Erythroblast (primary cell): ENCODE measurements at places on chromosomes 13 and 19.
A peak's percentile ranks its signal among the peaks of the same experiment; 100 is the strongest.

DNA sequence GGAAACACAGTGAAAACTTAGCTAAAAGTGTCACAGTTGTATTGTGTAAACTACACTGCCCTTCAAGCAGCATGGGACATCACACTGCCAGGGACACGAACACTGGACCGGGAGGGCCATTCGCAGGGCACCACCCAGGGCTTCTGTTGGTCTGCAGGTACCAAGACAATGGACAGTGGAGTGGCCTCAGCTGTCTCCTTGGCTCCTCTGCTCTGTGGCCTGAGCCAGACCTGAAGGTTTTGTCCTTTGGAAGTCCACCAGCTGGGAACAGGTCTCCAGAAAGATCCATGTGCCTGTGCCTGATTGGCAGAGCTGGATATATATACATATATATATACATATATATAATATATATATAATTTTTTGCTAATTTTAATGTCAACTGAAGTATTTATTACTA, 149.8 kb downstream of the ZNF536 start:
- DNase-seq = no peak

- no peak for DNase-seq
Measured at GRCh38 chr13:54845351-54845965, 1816.8 kb downstream of the OLFM4 start.

DNA sequence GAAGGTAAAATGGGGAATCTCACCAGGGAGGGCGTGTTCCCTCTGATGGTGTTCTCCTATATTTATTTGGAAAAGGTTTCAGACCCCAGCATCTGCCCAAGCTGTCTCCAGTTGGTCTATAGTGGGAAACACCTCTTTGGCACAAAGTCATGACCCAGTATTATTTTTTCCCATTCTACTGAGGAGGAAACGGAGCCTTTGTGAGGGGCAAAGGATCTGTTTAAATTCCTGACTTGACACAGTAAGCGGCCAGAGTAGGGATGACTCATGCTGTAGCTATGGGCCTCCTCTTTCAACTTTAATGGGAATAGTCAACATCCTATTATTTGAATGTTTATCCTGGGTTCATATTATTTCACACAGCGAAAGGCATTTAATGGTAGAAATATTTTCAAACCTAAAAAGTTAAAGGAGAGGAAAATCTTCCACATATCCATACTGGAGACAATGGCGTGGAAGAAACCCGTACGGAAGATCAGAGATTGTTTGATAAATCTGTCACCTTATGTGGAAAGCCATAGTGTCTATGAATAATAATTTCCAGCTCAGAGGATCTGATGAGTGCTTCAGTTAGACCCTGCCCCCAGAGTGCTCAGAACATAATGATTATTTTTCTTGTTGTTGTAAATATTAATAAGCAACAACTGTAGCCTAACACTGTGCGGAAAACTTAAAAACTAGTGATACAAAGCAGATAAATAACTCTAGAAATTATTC, 126.0 kb downstream of the FOXO1 start:
- no peak for DNase-seq

- DNase-seq = no peak
Measured at GRCh38 chr19:18967358-18968146, 26.5 kb upstream of the HOMER3 start.

- no peak for DNase-seq
Measured at GRCh38 chr13:91546900-91547299, 148.5 kb downstream of the GPC5 start.

GRCh38 chr19:5094768-5095567, 126.1 kb downstream of the KDM4B start:
- DNase-seq = no peak

DNA sequence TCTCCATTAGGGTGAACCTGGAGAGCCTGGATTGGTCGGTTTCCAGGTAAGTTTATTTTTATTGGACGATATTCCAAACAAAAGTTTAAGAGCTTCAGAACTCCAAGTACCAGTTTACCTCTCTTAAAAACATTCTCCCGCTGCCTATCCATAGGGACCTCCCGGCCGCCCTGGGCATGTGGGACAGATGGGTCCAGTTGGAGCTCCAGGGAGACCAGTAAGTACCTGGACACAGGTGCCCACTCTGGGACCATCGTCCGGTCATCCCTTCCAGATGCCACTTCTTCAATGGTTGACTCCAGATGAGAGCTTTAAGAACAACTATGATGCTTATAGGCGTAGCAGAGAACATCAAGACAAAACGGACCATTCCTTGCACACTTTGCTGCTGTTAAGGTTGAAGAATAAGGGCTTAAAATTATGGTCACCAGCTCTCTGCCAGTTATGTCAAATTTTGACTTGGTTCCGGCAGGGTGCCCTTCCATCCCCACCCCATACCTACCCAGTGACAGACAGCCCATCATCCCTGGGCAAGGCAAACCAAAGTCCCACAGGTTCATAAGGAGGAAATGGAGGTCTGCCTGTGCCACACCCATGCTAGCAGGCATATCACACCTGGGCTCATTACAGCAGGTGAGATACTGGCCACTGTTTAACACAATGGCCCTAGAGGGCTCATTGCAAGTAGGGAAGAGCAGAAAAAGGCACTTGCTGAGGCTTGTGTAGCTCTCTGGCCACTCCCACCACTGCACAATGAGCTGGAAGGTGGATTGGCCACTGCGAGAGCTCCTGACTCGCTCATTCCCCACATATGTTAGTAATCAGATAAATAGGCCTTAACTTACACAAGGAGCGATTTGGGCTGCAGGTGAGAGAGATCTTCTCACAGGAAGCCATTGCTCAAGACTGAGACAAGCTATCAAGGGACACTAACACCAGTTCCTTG, 123.6 kb downstream of the COL4A2 start:
- DNase-seq = no peak

GRCh38 chr19:17243830-17244617, 1.7 kb downstream of the NR2F6 start:
- peak; percentile 69 for DNase-seq

DNA sequence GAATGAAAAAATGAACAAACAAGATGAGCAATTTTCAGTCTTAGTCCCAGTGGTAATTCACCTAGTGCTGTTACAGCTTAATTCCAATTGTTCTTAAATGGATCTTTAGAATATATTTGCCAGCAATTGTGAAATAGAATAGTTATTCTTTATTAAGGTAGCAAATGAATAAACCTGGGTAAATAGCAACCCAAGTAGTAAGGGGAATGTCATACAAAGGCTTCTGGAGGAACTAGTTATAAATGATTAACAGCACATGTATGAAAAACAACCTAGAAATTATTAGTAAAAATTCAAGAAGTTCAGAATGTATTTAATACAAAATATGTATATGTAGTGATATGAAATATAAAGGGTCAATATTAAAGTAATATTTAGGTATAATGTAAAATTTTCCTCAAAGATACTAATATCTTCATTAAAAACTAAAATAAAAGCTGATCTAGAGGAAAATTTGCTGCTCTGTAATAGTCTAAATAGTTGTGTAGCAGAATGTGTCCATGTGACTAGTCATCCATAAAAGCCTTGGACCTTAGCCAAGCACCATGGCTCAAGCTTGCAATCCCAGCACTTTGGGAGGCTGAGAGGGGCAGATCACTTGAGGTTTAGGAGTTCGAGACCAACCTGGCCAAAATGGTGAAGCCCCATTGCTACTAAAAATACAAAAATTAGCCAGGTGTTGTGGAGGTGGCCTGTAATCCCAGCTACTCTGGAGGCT, 535.9 kb upstream of the ATXN8OS start:
- no peak for DNase-seq

DNA sequence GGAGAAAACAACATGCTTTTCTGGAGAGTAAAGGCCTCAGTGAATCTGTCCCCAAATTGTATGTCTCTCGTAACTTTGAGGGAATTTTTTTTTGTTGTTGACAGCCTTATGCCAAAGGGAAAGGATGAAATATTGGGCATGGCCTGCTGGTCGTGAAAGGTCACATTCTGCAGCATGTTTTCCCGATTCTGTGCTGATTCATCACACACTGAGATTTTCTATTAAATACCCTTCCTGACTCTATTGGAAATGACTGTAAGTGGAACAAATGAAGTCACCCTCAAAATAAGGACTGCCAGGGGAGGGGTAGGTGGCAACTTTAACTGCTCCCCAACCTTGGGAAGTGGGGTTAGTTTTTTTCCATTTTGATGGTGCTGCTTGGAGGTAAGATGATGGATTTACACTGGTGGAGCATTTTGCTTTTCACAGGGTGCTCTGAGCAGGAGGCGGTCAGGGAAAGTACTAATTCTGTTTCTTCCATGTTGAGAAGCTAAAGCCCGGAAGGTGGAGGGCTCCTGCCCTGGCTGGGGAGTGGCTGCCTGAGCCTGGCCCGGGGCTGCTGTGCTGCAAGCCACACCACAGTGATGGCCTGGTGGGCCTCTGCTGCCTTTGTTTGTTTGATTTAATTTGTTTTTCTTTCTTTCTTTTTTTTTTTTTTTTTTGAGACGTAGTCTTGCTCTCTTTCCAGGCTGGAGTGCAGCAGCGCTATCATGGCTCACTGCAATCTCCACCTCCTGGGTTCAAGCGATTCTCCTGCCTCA, 116.8 kb upstream of the SPATA13 start:
- no peak for DNase-seq

DNA sequence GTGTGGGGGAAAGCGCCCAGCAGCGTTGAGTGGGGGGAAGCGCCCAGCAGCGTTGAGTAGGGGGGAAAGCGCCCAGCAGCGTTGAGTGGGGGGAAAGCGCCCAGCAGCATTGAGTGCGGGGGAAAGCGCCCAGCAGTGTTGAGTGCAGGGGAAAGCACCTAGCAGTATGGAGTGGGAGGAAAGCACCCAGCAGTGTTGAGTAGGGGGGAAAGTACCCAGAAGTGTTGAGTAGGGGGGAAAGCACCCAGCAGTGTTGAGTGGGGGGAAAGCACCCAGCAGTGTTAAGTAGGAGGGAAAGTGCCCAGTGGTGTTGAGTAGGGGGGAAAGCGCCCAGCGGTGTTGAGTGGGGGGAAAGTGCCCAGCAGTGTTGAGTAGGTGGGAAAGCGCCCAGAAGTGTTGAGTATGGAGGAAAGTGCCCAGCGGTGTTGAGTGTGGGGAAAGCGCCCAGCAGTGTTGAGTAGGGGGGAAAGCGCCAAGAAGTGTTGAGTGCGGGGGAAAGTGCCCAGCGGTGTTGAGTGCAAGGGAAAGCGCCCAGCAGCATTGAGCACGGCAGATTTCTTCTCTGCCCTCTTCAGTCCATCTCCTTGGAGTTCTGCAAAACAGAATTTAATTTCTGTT, 138.4 kb downstream of the ATP11A start:
- peak; percentile 28 for DNase-seq

DNA sequence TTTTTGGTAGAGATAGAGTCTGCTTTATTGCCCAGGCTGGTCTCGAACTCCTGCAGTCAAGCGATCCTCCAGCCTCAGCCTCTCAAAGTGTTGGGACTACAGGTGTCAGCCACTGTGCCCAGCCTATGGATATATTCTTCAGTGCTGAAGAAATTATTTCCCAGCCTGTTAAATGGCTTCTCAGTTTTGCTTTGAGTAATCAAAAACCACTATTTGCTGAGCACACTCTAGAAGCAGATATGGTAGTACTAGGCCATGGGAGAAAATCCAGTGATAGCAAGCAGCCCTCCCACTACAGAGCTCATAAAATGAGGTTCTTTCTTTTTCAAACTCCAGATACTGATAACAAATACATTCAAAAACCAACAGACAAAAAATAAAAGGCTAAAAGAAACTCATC, 80.6 kb upstream of the CLDN10 start:
- DNase-seq = no peak

DNA sequence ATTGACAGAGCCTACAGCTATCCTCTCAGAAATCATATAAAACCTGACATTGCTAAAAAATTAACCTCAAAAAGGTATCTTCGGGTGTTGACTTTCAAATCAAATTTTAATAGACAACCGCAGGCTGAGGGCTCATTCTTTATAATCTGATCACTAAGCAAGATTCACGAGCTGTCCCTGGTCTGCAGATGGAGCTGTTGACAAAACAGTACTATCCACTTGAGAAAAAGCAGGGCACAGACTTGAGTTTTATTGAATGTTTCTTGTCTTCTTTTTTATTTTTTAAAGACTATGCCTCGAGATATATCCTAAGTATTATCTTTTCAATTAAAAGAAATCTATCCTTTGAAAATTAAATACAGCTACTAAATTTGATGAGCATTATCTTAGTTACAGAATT, 540.5 kb downstream of the PCDH9 start:
- DNase-seq = no peak

- no peak for DNase-seq
Measured at GRCh38 chr19:55672418-55672817, 2.6 kb upstream of the EPN1 start.

- DNase-seq = no peak
Measured at GRCh38 chr13:20294497-20294896, 62.4 kb upstream of the GJB6 start.

GRCh38 chr13:67048084-67048820, 181.9 kb downstream of the PCDH9 start:
- DNase-seq = no peak

- DNase-seq = peak; percentile 51
Measured at GRCh38 chr19:39474139-39474620, 6.5 kb upstream of the TIMM50 start.

DNA sequence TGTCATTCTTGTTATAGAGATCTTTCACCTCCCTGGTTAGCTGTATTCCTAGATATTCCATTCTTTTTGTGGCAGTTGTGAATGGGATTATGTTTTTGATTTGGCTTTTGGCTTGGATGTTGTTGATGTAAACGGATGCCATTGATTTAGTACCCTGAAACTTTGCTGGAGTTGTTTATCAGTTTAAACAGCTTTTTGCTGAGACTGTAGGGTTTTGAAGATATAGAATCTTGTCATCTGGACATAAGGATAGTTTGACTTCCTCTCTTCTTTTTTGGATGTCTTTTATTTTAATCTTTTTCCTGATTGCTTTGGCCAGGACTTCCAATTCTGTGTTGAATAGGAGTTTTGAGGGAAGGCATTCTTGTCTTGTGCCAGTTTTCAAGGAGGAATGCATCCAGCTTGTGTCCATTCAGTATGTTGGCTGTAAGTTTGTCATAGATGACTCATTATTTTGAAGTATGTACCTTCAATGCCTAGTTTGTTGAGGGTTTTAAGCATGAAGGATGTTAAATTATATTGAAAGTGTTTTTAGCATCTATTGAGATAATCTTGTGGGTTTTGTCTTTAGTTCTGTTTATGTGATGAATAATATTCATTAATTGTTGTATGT, 16.8 kb downstream of the ZNF431 start:
- no peak for DNase-seq

DNA sequence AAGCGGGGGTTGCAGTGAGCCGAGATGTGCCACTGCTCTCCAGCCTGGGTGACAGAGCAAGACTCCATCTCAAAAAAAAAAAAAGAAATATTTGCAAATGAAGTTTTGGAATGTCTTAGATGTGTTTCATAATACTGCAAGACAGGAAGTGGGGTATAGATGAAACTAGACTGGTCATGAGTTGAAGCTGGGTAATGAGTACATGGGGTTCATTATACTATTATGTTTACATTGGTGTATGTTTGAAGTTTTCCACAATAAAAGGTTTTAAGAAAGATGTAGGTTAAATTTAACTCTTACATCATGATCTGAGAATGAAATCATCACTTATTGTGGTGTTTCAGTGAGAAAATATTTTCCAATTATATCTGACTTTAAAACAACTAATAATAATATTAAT, 19.0 kb downstream of the FNDC3A start:
- DNase-seq = no peak

GRCh38 chr19:40366697-40367561, 18.4 kb downstream of the PLD3 start:
- peak; percentile 44 for DNase-seq

- DNase-seq = no peak
Measured at GRCh38 chr19:38661996-38662395, 14.5 kb downstream of the ACTN4 start.

GRCh38 chr19:45508417-45508860, 1.2 kb downstream of the VASP start:
- peak; percentile 49 for DNase-seq
